Upper lobe of right lung (tissue), 1 donor: ENCODE measurements at places on chromosomes 2 and 18. TPM values are rescaled to one million over a fixed set of nuclear protein-coding genes. Genes with fewer than 3 reads are reported as not detected.

DNA sequence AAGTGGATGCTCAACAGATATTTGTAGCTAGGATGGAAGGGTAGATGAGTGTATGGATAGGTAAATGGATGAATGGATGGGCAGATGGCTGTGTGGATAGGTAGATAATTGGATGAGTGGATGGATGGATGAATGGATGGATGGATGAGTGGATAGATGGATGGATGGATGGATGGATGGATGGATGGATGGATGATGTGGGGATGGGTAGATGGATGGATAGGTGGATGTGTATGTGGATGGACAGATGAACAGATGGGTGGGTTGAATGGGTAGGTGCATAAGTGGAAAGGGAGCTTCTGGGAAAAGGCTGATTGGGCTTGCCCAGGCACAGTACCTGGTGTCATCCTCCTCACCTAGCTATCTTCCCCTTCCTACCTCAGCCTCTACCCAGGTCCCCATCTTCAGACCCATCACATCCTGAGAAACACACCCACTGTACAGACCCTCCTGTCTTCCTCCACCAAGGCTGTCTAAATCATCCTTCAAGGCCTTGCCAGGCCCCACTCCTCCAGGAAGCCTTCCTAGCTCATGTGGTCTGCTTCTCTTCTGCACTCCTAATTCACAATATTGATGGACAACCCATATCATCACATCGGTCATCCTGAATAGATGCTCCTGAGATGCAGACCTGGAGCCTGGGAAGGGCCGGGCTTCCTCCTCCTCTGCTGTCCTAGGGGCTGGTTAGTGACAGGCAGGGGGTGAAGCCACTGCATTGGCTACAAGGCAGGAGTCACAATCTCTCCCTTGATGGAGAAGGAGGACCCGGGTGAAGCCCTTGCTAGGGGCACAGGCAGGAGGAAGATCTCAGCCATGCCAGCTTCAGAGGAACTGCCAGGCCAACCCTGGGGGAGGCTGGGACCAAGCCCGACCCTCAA is 49.4 kb downstream of the SMAD7 start:
- DNase-seq: no peak

Gene FTCDNL1
- 2.1 TPM for total RNA-seq

Gene RAX
- total RNA-seq: not detected

GRCh38 chr2:26184555-26185303 is 11.8 kb downstream of the GAREM2 start:
- peak; percentile 92 for DNase-seq

Gene CAPN14
- 0.26 TPM for total RNA-seq

DNA sequence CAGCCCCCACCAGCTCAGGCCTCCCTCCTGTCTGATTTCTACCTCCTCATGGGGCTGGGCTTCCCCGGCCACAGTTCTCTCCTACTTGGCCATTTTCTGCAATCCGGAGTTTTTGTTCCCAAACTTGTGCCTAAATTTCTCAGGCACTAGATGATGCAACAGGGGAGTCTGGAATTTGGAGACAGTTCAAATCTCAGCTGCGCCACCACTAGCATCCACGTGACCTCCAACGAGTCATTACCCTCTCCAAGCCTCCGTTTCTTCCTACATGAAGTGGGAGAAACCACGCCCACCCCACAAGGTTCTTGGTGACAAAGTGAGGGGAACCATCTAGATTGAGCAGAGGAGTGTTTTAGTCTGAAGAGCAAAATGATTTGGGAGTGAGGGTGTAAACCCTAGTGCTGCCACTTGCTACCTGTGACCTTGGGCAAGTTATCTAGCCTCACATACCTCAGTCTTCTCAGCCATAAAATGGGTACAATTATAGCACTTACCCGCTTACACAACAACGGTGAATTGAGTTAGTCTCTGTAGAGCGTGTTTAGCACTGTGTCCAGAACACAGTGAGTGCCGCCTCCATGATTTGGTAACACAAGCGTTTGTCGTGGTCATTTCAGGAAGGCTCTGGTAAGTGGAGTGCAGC is 61.4 kb upstream of the ASAP2 start:
- DNase-seq: no peak

Gene BOLL
- total RNA-seq: not detected

GRCh38 chr2:53994818-53995808 is 24.3 kb upstream of the PSME4 start:
- DNase-seq: no peak

- no peak for DNase-seq
Observed at GRCh38 chr18:31738460-31739407, 21.9 kb downstream of the SLC25A52 start.

DNA sequence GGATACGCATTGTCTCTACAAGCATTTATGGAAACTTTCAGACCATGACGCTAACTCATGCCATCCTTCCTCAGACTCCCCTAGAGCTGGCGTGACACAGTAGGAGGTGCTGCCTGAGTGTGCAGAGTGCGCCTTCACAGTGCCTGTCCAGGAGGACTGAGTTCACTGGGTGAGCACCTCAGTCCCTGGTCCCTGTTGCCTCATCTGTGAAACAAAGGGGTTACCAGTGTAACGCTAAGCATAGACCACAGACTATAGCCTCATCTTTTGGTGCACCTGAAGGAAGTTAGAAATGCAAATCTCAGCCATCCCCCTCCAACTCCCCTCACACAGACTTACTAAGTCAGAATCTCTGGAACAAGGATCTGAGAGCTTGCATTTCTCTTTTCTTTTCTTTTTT is 142.8 kb downstream of the TMEM17 start:
- no peak for DNase-seq

Gene SCYGR4
- total RNA-seq: not detected

Gene EHD3
- 13.0 TPM for total RNA-seq

DNA sequence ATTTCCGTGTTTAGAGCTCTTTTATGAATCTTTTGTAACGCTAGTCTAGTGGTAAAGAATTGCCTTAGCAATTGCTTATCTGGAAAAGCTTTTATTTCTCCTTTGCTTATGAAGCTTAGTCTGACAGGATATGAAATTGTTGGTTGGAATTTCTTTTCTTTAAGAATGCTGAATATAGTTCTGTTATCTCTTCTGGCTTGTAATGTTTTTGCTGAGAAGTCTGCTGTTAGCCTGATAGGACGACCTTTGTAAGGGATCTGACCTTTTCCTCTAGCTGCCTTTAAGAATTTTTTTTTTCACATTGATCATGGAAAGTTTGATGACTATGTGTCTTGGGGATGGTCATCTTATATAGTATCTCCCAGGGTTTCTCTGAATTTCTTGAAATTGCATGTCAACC is 101.1 kb downstream of the TRABD2A start:
- DNase-seq: no peak

- no peak for DNase-seq
Observed at GRCh38 chr18:370751-371608, 103.1 kb upstream of the THOC1 start.

DNA sequence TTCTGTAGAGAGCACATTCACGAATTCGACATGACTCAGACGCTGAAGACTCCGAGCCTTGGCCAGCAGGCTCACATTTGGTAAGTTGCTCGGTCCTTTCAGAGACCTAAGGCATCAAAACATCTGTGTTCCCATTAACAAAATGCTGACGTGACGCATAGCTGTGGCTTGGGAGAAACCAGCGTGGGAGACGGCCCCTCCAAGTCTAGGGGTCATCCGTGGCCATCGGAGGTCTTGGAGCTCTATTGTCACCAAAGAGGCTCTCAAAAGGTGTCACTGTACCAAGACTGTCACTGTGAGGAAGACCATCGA is 14.9 kb downstream of the FBLN7 start:
- DNase-seq: peak; percentile 30

DNA sequence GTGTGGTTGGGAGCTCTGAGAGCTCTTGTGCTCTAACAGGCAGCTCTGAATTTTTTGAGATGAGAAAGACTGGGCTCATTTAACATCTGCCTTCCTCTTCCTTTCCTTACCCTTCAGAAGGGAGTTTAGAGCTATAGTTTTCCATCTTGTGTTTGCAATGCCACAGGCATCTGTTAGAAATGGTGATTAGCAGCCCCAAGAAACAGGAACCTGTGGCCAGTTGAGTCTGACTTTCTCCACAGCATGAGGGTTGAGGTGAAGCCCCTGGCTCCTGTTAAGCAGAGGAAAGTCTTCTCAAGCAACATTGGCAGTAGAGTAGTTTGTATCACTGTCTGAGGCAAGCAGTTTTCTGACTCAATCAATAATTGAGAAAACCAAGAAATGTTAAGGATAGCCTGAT is 577.4 kb downstream of the ZEB2 start:
- no peak for DNase-seq

DNA sequence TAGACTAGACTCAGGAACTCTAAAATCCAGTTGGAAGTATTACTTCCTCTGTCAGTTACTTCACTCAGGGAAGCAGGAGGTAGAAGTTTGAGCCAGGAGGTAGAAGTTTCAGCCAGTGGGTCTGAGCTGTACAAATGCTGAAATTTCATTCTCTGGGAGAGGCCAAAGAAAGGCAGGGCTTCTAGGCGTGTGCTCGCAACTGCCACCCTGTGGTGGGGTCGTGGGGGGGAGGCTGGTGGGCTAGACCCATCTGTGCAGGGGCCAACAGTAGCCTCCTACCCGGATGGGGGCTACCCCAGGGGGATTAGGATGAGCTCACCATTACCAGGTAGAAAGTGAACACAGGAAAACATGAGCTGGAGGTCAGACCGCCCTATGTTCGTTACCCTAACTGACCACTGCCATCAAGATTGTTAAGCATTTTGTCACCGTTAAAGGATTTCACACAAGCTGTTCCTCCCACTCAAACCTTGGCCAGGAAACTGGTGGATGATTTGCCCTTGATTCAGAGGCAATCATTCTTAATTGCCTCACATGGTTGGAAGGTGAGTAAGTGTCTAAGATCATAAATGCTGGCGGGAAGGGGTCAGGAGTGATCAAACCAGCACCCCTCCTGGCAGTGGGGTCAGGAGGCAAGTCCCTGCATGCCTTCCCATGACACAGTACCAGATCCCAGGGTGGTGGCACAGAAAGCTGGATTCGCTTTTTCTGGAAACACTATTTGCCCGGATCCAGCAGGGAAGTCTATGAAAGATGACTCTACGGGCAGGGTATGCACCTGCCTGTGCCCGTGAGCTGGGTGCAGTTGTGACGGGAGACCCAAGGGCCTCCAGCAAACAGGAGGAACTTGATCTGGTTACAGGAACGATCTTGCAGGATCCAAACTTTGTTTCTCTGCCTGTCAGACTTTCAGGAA is 5.2 kb upstream of the FHL2 start:
- no peak for DNase-seq

DNA sequence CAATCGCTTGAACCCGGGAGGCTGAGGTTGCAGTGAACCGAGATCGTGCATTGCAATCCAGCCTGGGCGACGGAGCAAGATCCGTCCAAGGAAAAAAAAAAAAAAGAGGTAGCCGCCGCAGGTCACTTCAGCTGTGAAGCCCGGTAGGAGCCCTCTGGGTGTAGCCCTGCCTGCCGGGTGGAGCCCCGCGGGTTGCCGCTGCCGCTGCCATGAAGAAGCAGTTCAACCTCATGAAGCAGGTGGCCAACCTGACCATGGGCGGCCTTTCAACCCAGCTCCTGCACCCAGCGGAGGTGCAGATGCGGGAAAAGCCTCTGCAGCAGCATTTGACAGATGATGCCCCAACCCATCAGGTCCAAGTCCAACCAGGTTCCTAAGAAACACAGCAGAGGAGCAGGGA is 219.5 kb upstream of the SLC39A10 start:
- DNase-seq: no peak

- DNase-seq: no peak
Observed at GRCh38 chr2:73238149-73238548, 4.0 kb downstream of the CCT7 start.

- DNase-seq: no peak
Observed at GRCh38 chr2:197136452-197136851, 174.1 kb downstream of the ANKRD44 start.
